ENCODE measurements at places on chromosomes 16 and 17.

- no peak for DNase-seq
Observed at GRCh38 chr17:63587770-63588169, 12.9 kb upstream of the TACO1 start.

DNA sequence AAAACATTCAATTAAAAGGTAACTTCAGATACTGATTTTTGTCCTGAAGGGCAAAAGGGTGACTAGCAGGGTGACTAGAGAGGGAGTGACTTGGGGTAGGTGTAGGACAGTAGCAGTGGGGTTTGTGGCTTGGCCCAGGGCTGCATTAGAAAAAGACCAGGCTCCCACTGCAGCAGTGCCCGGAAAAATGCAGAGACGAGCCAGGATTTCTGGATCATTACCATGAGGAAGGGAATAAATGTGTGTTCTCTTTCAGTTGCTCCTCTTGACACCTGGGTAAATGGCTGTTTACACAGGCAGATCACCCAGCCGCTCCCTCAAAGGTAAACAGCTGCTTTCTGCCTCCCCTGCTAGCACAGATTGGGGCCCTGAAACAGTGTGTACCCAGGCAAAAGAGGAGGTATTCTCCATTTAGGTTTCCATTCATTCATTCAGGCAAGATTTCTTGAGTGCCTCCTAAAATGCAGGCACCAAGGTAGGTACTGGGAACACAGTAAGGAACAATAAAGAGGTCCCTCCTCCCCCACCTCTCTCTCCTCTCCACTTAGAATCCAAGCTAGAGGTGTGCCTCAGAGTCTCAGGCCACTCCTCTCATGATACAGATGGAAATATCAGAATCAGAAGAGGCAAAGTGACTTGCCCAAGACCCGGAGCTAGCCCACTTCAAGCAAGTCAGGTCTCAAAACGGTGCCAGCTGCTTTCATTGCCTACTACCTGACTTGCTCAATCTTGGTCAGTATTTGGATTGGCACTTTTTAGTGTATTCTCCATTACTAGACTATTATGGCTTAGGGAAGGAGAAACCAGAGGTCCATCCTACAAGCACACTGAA is 15.2 kb upstream of the TOX3 start:
- DNase-seq, result no peak

- no peak for DNase-seq
Observed at GRCh38 chr17:17466511-17466910, 10.3 kb upstream of the MED9 start.

DNA sequence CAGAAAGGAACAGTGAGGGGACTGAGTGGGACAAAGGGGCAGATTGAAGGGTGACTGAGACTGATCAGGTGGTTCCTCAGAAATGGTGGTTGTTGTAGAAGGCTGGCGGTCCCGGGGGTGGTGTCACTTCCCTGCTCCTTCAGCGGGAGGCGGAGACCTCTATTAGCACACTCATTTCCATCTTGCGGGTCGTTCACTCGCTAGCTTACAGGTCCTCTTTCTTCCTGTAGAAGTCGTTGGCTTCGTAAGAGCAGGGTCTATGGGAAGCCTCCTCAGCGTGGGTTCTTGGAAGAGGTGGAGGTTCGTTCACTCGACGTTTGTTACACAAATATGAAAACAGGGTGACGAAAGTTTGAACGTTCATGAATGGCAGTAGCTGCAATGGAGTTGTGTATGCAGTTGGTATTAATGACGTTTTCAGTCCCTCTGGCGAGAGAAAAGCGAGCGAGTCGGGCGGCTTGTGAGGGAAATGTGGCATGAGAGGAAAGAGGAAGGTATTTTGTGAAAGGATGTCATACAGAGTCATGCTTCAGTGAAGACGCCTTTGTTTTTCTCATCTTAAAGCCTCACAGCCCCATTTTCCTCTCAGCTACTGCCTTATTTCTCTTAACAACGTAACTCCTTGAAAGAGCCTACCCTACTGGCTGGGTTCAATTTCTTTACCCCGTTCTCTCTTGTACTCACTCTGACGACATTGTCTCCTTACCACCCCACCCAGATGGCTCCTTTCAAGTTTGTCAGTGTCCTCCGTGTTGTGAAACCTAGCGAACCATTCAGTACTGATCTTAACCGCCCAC is 667 bp downstream of the EFCAB13 start:
- DNase-seq, result peak; percentile 63

- no peak for DNase-seq
Observed at GRCh38 chr16:4593086-4593485, 21.6 kb downstream of the UBALD1 start.

GRCh38 chr17:48478224-48479013 is 48.4 kb upstream of the SKAP1 start:
- peak; percentile 17 for DNase-seq

DNA sequence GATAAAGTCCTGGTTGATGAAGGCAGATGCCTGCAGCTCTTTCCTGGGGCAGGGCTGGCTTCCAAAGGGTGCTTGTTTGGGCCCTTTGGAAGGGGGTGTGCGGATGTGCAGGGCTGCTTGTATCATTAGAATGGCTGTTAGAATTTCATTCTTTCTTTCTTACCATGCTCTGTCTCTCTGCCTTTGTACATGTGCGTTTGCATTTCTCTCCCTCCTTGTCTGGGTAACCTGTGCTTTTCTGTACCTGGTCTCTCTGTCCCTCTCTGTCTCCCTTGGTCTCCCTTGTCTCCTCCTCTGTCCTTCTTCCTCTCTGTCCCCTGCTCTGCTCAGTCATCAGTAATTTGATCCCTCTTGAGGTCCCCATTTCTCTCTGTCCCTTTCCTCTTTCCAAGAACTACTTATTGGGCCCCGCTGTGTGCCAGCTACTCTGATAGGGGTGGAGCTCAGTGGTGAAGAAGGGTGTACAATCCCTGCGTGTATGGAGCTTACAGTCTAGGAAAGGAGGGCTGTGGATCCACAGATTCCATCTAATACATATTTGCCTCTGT is 69.3 kb downstream of the PLCG2 start:
- DNase-seq, result no peak

GRCh38 chr17:73591296-73592078 is 52.8 kb downstream of the SDK2 start:
- DNase-seq, result peak; percentile 76
